ENCODE measurements at places on chromosomes 2 and 18. TPM values are rescaled to one million over a fixed set of nuclear protein-coding genes. Genes with fewer than 3 reads are reported as not detected.

DNA sequence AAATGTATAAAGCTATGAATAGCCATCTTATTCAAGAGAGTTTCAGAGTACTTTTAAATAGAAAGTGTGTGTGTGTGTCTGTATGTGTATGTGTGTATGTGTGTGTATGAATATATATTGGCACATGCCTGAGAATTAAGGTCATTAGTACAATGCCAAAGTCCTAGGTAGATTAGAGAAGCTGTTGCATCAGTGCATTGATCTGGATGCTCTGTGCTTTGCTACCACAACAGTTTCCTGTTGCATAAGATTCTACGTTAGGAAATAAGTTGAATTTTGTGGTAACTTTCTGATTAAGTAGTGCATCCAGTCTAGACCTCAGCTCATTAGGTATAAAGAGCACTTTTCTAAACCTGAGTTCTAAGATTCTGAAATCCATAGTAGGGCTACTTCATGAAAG lies 1102.8 kb upstream of the KLHL29 start:
- no peak for DNase-seq

DNA sequence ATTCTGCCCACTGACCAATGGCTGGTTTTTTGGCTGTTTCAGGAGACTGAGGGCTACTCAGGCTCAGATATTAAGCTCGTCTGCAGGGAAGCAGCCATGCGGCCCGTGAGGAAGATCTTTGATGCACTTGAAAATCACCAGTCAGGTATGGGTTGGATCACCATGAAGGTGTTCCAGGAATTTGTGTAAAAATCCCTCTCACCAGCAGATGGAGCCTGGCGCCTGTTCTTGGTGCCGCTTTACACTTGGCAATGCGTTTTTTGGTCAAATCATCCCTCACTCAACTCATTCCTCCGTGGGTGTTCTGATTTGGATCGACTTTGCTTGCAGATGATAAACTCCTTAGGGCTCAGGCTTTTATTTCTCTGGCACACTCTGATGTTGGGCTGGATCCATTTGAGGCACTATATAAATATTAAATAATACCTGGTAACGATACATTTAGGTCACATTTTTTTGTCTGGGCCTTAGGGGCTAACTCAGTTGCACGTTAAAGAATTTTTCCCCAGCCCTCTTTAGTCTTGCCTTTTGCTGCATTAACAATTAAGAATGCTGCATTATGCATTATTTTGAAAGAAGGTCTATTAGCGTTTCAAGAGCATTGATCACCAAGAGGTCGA lies 50.0 kb downstream of the HDHD2 start:
- peak; percentile 49 for DNase-seq

SERPINB12 gene
- total RNA-seq: not detected

- DNase-seq: no peak
These were observed 8.4 kb upstream of the HNRNPLL start for GRCh38 chr2:38610851-38611801.

DNA sequence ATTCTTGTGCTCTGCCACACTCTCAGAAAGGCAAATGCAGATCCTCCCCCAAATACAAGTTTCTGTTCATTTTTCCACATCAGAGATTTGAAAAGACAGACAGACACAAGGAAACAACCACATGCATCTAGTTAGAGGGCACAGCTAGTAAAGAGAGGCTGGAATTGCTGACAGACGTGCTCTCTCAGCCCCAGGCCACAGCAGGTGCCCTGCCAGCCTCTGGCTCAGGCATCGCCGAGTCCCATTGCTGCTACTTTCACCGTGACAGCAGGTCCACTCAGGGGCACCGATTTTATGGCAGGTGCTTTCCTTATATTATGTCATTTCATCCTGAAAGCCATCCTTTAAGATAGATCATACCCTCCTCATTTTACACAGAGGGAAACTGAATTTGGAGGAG lies 507.5 kb downstream of the EIPR1 start:
- DNase-seq: no peak

DNA sequence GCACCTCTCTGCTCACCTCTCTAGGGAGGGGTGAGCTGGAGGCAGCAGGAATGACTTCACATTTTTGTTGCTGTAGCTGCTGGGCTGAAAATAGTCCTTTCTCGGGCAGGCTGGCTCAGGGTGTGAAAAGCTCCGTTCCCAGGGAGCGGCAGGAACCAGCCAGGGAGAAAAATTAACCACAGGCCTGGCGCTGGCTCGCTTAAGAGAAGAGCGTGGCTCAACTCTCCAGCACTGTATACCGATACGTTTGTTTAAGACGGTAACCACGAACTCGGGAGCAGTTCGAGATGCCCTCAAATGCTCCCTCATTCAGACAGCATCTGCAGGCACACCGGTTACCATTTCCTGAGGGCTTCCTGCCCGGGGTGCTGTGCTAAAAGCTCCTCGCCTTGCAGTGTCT lies 129.6 kb downstream of the CELF4 start:
- no peak for DNase-seq

CXCR1 gene
- not detected for total RNA-seq

- DNase-seq: no peak
These were observed 2.4 kb upstream of the STK11IP start for GRCh38 chr2:219595256-219595655.

GRCh38 chr18:70256994-70257393 lies 31.9 kb upstream of the SOCS6 start:
- no peak for DNase-seq

GRCh38 chr18:62784966-62785413 lies 69.6 kb downstream of the PHLPP1 start:
- no peak for DNase-seq

- no peak for DNase-seq
These were observed 92.1 kb upstream of the EFEMP1 start for GRCh38 chr2:56015711-56016115.

SLC4A5 gene
- 5.9 TPM for total RNA-seq

- DNase-seq: no peak
These were observed 65.4 kb upstream of the DSG1 start for GRCh38 chr18:31252522-31252921.

EVX2 gene
- not detected for total RNA-seq

GRCh38 chr2:98704499-98705332 lies 26.2 kb downstream of the MGAT4A start:
- DNase-seq: no peak

GRCh38 chr2:161238560-161239325 lies 69.5 kb upstream of the PSMD14 start:
- peak; percentile 20 for DNase-seq

NGEF gene
- 0.71 TPM for total RNA-seq

GPR75 gene
- 3.9 TPM for total RNA-seq

- no peak for DNase-seq
These were observed 76.9 kb downstream of the MBP start for GRCh38 chr18:77055429-77056300.

DNA sequence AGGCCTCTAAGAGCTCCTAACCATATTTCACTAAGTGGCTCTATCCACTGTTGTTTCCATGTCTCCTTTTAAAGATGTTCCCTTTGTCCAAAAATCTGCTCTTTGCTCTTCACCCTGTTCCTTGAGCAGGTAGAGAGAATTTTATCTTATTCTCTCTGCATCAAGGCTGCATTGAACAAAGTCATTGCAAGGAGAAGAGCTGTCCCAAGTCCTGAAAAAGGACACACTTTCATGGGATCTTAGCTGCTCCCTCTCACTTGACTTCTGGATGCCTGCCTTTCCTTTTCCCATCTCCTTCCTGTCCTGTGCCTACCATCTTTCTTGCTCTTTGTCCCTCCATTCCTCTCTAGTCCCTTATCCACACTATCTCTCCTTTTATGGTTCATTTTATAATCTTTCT lies 235.2 kb upstream of the THSD7B start:
- no peak for DNase-seq

DNA sequence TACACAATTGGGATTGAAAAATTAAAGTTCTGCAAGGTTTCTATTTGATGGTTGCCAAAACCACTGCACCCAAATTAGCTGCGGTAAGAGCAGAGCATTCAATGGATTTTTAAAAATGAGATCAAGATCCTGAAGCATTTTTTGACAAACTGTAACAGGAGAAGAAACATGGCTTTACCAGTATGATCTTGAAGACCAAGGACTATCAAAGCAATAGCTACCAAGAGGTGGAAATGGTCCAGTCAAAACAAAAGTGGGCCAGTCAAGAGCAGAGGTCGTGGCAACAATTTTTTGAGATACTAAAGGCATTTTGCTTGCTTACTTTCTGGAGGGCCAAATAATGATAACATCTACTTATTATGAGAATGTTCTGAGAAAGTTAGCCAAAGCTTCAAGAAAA lies 186.8 kb downstream of the RDH14 start:
- DNase-seq: no peak

GRCh38 chr2:99836690-99837605 lies 305.4 kb downstream of the AFF3 start:
- DNase-seq: no peak

THSD7B gene
- 10.3 TPM for total RNA-seq

DNA sequence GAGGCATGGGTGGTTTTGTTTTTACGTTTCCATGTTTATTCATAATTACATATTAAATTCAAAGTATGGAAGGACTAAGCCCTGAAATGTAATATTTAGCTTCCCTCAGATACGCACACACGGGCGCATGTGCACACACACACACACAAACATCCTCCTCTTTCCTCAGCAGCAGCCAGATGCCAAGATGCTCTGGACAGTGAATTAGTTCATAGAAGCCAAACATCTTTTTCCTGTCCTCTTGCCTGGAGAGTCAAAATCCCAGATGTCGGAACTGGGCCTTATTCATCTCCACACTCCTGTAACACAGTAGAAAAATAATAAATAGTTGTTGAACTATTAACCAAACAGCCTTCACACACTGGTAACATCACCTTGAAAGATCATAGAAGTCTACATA lies 273.1 kb downstream of the SP3 start:
- no peak for DNase-seq

DNA sequence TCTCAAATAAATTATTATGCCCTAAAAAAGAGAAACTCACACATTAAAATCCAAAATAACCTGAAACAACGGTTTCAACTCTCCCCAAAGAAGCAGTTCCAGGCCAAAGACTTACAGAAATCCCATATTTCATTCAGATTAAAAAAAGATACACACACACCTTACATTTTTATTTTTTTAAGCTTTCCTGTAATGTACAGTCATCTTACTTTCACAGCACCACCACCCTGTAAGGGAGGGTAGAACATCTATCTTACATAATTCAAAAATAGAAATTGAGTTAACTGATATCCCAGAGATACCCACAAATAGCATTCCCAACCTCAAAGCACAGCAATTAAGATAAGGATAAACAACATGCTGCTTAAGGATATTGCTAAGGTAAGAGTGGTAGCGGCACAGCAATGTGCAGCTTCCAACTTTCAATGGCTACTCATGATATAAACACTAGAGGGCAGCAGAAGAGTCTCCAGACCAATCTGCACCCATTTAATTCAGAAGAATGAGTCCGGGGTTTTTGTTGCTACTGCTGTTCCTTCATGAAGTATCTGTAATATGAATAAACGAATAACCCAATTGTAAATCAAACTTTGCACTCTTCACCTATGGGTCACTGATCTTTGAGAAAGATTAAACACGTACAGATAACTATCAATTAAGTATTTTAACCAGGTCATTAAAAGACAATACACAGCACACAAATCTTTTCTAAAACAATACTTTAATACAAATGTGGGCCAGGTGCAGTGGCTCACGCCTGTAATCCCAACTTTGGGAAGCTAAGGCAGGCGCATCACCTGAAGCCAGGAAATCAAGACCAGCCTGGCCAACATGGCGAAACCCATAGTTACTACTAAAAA lies 11.3 kb downstream of the GFPT1 start:
- DNase-seq: no peak

- no peak for DNase-seq
These were observed 888 bp upstream of the TWSG1 start for GRCh38 chr18:9333441-9334328.

DNA sequence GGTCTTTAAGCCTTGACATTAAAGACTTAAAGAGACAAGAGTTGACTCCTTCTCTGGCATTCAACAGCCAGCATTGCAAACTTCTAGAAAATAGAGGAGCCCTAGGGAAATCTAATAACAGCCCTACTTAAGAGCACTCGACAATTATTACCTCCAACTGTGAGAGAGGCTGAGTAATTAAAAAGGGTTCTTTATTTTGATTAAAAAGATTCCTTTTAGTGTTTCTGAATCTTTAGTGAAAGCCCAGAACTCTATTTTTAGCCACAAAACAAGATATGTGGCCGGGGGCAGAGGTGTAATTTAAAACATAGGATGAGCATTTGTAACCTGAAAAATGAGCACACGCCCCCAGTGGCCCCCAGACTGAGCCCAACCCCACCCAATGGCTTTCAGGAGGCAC lies 222.3 kb downstream of the SMAD2 start:
- no peak for DNase-seq

- no peak for DNase-seq
These were observed 166.6 kb upstream of the PKDCC start for GRCh38 chr2:41881249-41881648.

- no peak for DNase-seq
These were observed 65.6 kb upstream of the RAB6C start for GRCh38 chr2:129913695-129914495.

DNA sequence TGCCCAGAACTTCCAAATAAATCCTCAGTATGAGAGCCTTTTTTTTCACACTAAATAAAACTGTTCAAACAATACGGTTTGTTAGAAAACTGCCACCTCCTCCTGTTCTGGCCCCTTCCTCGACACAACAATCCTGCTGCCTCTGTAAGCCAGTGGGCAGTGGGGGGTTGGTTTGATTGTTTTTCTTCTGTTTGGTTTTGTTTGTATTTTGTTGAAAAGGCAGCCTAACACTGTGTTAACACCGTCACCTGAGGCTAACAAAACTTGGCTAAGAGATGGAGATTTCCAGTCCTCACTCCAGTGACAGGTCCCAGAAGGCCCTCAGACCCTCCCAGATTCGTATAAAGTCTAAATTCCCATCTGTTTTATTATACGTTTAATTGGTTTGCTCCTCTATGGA lies 402.1 kb downstream of the ZNF521 start:
- no peak for DNase-seq

DNA sequence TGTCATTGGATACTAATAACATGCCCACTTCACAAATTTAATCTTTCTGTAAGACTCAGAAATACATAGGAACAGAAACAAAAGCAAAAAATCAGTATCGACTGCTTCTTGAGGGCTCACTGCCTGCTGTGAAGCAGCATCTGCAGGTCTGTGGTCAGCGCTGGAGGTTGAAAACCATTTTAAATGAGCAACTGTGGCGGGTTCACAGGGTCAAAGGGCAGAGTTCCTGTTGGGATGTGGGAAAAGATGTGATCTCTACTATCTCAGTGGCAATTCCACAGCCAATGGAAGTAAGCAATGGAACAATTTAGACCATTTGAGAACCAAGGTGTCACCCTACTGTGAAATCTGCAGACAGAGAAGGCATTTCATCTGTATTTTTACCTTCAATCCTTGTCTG lies 468.3 kb downstream of the PARD3B start:
- DNase-seq: no peak

IL1R1 gene
- 1.3 TPM for total RNA-seq

DNA sequence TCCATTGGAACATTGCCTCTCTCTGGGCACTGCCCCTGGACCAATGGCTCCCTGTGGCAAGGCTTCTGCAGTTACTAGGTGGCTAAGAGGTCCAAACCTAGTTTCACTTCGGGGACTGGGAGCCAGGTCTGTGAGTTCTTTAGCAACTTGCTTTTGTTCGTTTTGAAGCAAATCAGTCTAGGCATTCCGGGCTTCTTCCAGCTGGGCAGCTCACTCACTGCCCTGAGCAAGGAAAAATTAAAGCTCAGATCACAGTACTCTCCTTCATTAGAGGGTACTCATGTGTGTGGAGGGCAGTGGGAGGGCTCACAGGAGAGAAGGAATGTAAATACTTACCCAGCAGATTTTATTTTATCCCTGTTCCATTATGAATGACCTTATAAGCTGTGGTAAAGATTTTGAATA lies 80.3 kb downstream of the SPP2 start:
- no peak for DNase-seq

Measured in progenitor cell of endocrine pancreas (in vitro differentiated cells).